ENCODE measurements at places on chromosomes 4 and X.
A peak's percentile ranks its signal among the peaks of the same experiment; 100 is the strongest.

- no peak for DNase-seq
These were observed 22.6 kb downstream of the RNF212 start for GRCh38 chr4:1090465-1091440.

DNA sequence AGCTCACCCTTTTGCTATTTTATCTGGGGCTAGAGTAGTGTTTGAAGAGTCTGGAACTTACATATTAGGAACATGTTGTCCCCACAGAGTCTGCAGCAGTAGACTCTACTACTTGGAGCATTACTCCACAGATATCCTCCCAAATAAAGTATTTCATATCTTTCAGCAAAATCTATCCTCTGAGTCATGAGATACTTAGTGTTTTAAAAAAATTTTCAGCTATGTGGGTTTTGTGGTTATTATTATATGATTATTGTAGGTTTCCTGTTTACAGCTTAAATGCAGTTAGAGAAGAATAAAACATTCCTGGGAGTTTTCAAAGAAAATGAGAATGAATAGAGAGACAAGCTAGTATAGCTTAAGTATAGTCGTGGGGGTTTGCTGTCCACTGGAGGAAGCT is 30.9 kb downstream of the PAGE2 start:
- DNase-seq, result peak; percentile 46

DNA sequence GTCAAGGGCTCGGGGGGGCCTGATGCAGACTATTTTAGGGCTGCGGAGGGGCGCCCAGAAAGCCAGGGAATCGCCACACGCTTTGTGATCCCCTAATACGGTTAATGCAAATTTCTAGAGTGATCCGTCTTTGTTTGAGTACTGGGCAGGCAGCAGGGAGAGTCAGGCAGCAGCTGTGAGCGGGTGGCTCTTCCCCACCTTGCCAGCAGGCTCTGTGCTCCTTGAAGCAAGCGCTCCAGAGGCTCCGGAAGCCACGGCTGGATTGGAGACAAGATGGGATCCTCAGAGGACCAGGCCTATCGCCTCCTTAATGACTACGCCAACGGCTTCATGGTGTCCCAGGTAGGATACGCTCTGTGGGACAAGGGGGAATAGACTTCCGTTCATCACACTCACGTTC is at the start of gene ASMT:
Gene ASMT, plus strand, starts transcription at position 133 of the 400 bp plus-strand sequence. Its CDS starts 141 bp downstream, at position 274.
- DNase-seq, result no peak

DNA sequence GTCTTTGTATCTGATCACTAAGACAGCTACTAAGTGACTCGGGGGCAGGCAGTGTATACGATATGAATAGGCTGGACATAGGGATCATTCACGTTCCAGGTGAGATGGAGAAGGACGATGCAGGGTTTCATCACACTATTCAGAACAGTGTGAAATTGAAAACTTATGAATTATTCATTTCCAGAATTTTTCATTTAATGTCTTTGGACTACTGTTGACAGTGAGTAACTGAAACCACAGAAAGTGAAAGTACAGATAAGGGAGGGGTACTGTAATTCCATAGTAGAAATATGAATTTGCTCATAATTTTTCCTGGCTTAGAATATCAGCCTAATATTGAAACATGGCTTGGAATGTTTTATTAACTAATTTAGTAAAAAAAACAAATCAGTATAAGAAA is 24.4 kb downstream of the TMEM144 start:
- DNase-seq, result no peak

DNA sequence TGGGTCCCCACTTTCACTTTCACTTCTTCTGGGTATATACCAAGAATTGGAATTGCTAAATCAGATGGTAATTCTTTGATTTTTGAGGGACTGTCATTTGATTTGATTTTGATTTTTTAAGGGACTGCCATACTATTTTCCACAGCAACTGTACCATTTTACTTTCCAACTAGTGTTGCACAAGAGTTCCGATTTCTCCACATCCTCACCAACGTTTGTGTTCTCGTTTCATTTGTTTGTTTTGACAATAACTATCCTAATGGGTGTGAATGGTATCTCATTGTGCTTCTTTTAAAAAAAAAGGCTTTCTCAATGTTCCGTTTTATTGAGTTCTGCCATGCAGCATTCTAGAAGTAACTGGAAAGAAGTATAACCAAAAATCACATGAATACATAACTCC is 62.6 kb downstream of the C4orf46 start:
- no peak for DNase-seq

GRCh38 chr4:122041312-122041711 is 89.5 kb upstream of the TRPC3 start:
- no peak for DNase-seq

GRCh38 chr4:152808670-152809069 is 28.9 kb downstream of the ARFIP1 start:
- DNase-seq, result no peak

- DNase-seq, result no peak
These were observed 49.4 kb upstream of the MCUB start for GRCh38 chr4:109510687-109511086.

DNA sequence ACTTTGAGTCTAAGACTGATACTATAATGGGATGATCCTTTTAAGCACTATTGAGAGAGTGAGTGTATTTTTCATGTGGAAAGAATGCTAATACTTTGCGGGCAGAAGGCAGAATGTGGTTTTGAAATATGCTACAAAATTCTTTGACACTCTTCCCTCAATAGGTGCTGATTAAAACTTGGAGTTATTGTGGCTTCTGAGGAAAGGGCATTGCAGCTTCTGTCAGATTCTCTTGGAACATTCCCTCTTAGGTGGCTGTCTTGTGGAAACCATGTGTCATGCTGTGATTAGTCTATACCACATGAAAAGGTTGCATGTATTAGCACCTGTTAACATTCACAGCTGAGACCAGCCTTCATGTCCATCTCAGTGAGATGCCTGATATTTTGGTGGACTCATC is 547.0 kb downstream of the STIM2 start:
- peak; percentile 8 for DNase-seq

GRCh38 chr4:153729895-153730294 is 29.9 kb downstream of the RNF175 start:
- no peak for DNase-seq

GRCh38 chr4:28921886-28922285 is 1798.3 kb upstream of the PCDH7 start:
- DNase-seq, result peak; percentile 1

GRCh38 chrX:78024349-78025059 is 55.1 kb upstream of the PGAM4 start:
- peak; percentile 14 for DNase-seq

DNA sequence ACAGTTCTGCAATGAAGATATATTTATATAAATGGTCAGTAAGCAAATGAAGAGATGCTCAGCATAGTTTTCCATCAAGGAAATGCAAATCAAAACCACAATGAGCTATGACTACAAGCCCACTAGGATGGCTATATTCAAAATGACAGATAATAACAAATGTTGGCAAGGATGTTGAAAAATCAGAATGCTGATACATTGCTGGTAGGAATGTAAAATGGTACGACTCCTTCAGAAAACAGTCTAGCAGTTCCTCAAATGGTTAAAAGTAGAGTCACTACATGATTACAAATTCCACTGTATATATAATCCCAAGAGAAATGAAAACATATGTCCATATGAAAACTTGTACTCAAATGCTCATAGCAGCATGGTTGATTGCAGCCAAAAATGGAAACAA is 425.0 kb upstream of the ATOH1 start:
- no peak for DNase-seq

- no peak for DNase-seq
These were observed 695.6 kb upstream of the FAM241A start for GRCh38 chr4:111449657-111450056.

DNA sequence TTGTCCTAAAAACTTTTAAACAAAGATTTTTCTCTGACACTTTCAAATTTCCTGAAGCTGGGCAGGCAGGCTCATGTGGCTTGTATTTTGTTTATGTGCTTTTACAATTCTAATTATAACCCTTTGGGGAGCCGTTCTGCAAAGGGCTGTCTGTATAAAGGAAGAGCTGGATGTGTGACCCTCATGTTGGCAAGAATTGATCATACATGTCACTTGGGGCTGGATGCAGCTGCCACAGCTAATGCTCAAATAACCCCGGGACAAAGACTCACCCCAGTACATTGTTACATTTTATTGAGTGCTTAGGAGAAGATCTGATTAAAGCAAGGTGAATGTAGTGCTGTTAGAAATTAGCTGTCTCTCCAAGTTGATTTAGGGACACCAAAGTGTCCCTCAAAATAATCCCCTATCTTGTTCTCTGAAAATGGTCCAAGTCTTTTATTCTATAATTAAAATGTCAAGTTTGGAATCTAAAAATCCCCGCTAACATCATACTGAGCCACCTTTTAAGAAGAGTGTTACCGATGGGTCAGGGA is 13.0 kb upstream of the DAPP1 start:
- DNase-seq, result no peak

DNA sequence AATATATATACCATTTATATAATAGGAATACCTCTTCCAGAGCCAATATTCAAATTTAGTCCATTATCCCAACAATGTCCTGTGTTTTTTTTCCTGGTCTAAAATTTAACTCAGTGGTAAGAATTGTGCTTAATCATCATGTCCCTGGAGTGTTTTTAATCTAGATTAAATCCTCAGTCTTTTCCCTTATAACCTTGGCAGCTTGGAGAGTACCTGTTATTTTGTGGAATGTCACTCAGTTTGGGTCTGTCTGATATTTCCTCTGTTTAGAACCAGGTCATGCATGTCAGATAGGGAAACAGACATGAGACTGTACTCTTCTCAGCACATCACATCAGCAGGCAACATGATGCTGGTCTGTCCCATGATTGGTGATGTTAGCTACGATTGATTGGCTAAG is 96.6 kb downstream of the HPGD start:
- DNase-seq, result no peak

- no peak for DNase-seq
These were observed 213.7 kb upstream of the VCX3A start for GRCh38 chrX:6748595-6748994.

DNA sequence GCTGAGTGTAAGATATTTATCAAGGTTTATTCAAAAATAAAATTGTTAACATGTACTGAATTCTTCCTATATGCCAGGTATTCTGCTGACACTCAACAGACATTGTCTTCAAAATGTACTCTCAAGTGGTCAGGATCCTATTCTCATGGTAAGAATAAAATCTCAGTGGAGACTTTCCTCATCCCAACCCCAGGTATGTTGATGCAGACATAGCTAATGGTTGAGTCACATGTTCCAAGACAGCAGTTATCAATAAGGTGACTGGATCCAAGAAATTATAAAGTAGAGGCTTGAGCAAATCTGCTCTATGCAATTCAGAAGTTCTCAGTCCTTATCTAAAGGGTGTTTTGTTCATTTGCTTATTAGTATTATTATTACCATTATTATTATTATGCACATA is 115.2 kb upstream of the GABRA2 start:
- no peak for DNase-seq

- DNase-seq, result no peak
These were observed 835 bp downstream of the TDO2 start for GRCh38 chr4:155904331-155904730.

DNA sequence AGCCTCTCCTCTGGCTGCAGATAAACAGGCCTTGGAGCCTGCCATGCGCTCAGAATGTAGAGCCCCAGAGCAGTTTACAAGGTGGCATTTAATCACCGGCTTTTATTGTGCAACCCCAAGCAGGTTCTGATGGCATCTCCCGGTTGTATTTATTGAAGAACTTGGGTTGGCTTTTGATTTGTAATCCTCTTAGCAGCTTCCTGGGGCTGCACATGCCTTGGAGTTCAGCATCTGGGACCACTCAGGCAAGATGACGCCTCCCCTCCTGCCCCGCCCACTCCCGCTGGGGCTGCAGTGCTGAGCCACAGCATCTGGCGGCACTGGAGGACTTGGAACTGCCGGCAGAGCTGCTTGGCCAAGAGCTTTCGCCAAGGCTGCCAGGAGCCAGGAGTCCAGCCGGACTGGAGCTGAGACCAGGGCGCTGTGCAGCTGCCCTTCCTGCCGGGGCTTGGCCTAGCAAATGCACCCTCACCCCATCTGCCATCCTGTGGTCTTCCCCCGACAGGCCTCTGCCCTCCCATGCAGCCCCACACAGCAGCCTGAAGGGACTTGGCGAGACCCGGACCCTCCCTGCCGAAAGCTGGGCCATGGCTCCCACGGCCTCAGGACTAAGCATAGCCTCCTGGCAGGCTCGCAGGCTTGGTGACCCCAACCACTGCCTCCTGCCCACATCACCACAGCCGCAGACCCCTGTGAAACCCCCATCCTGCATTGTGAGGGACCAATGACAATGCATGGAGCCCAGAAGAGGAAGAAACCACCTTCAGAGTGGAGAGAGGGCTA is 5.4 kb downstream of the HTRA3 start:
- peak; percentile 91 for DNase-seq

Data from EH (cell line).